SK-MEL-5 (cell line): ENCODE measurements at places on chromosomes 5 and 9. TPM values are rescaled to one million over a fixed set of nuclear protein-coding genes. Genes with fewer than 3 reads are reported as not detected.

GRCh38 chr9:111108946-111109345, 70.7 kb upstream of the LPAR1 start:
- no peak for DNase-seq

DNA sequence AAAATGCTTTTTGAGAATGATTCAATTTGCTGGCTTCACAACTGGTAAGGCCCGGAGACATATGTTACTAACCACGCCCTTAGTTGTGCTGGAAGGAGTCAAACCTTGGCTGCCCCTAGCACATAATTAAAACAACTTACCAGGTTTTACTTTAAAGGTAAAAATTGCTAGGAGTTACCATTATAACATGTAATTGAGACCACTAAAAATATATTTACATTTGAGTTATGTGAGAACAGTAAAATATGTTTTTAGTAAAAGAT, 435.6 kb upstream of the CDH9 start:
- peak; percentile 39 for DNase-seq

DNA sequence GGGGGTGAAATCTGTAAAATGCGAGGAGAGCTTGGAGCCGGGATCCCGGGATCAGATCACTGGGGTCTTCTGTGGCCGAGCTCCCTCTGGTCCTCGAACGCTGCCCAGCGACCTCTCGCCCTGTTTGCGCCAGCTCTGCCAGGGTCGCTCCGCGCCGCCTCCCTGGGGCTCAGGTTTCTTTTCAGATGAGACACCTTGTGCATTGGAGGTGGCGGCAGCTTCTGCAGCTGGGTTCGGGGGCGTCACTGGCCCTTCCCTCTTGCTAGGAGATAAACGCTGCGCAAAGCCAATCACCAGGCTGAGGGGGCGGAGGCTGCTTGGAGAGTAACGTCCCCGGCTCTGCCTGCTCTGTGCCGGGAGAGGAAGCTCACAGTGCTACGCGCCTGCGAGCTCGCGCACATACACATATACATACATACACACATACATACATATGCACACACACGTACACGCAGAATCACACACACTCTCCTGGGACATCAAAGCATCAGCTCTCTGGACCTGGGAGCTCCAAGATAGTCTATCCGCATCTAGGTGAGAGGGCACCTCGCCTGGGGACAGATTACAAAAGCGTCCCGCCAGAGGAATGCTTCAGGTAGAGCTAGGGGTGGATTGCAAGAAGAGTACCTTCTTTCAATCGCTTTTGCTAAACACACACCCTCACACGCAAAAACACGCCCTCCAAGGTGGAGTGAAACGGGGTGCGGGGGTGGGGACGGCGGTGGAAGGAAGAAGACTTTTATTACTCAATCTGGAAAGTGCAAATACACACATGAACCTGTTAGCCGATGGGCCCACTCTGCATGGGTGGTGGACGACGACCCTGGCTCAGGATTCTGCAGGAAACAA, at the start of gene ST8SIA4:
Gene ST8SIA4 (minus strand): TSS at position 244 of the 849 bp plus-strand sequence. CDS start 327 bp downstream, outside the sequence.
- DNase-seq = peak; percentile 82

- DNase-seq = peak; percentile 68
Measured at GRCh38 chr9:17824191-17824590, 245.3 kb downstream of the SH3GL2 start.

- peak; percentile 31 for DNase-seq
Measured at GRCh38 chr5:2750758-2751464, 566 bp downstream of the IRX2 start.

DNA sequence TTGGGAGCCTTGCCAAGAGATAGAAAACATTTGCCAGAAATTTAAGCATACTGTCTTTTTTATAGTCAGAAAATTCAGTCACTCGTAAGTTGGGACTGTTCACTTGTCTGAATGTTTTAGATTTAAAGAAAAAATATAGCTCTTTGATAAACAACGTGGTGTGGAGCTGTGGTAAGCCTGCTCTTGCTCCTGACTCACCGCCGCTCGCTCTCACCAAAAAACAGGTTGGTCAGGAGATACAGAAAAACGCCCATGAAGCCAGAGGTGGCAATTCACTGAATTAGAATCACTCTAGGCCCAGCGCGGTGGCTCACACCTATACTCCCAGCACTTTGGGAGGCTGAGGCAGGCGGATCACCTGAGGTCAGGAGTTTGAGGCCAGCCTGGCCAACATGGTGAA, 6.2 kb downstream of the LNPEP start:
- DNase-seq = no peak

DNA sequence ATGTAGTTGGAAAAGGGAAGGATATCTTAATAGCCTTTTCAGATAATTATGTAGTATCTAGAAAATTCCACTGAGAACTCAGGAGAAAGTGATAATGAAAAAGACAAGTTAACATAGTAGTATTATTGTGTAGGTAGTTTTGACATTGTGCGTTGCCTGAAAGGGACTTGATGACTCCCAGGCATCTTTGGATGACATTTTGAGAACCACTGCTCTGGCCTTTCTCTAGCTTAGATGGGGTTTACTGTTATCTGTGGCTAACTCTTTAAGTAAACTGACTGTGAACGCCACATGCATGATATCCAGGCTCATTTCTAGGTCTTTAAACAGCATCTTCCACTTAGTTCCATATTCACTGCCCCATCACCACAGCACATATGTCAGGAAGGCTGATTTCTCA, 14.4 kb upstream of the FYB1 start:
- DNase-seq = no peak

DNA sequence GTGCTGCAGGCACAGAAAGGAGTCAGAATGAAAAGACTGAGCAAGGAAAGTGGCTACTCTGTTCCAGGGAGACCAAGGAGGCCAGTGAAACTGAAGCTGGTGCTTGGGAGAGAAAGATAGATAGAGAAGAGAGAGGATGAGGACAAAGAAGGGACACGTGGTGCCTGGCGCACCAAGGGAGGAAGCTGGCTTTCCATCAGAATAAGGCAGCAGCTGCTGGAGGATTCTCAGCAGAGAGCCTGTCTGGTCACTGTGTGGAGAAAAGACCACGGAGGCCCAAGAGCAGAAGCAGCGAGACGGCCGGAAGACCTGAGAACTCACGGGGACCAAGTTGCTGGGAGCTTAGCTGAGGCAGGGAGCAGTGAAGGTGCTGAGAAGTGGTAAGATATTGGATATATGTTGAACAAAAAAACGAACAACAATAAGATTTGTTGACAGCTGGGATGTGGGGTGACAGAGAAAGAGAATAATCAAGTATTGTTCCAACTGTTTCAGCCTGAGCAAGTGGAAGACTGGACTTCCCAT, 116.1 kb downstream of the SEMA5A start:
- no peak for DNase-seq

- DNase-seq = no peak
Measured at GRCh38 chr9:121888438-121888775, 204.7 kb downstream of the TTLL11 start.

DNA sequence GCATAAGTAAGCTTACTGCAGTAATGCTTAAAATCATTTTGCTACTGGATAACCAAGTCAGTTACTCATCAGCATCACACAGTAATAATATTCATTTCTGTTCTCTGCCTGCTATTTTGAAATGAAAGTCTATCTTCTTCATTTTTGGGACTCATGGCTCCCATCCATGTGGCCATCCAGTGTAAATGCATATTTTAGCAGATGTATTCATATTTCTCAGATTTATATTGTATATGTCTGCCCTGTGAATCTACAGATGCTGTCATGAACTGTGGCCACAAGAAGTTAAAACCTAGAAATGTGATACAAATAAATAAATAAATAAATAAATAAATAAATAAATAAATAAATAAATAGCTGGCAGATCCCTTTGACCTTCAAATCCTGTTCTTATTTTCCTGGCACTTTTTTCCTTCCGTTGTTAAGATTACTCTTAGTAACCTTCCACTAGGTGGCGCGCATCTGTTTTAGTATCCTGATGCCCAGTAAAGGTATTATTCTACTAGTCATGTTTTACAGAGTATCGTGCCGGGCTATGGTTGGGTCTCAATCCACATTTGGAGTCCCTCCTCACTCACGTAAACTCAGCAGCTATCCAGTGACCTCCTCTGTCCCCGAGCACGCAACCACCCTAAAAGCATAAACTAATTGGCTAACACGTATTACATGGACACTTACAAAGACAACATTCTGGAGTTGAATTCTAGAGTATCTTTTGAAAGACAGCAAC, 79.2 kb upstream of the IL7R start:
- peak; percentile 94 for DNase-seq

DNA sequence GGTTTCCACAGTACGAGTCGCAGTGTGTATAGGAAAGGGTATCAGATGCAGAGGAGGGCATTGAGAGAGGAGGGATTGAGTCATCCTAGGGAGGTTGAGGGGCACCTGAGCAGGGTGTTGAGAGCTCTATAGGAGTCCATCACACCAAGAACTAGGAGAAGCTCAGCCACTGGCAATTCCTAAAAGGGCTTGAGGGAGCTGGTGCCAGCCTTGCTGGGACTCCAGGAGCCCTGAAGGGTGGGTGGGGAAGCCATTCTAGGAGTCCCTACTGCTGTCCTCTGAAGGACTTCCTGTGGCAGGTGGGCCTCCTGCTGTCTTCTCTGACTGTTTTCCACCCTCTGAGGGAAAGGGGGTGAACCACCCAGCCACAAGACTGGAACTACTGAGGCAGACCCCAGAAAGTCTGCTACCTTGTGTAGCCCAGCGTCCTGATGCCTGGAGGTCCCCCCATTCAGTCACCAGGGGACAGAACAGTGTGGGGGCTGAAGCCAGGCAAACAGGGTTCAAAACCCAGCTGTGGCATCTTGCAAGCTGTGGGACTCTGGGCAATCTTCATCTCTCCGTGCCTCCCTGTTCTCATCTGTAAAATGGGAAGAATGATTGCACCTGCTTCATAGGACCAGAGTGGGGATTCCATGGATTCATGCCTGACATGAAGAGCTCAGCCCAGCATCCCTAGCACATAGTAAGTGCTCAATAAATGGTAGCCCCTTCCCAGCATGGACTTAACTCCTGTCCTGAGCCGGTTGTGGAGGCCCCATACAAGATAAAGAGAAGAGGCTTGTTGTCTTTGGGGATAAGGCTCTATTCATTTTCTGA, 149.5 kb downstream of the C9orf50 start:
- DNase-seq = no peak

DNA sequence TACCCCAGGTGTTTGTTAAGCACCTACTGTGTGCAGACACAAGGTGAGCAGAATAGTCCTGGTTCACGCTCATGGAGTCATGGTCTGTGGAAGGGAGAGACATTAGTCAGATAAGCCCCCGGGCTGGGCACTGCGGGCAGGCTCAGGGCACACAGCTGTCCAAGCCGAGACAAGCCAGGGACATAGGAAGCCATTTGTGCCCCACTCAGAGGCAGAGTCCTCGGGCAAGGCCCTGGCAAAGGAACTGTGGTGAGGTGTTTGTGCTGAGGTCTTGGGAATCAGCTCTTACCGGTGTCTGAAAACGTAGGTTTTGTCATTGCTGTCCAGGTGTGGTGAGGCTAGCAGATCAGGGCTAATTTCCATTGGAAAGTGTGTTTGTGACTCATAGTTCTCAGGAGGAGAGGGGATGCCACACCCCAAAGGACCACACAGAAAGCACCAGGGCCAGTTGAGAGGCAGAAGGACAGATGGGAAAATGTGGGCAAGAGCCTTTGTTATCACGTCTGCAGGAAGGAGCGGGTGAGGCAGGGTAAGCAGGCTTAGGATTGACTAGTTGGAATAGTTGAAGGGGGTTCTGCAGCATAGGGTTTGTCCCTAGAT, 46.1 kb upstream of the NEURL1B start:
- no peak for DNase-seq

SHISAL2B gene
- not detected in 2 replicates for total RNA-seq

TCF7 gene
- total RNA-seq = 3.1 and 4.7 TPM in 2 replicates

TMEFF1 gene
- 0.45 and 4.3 TPM in 2 replicates for total RNA-seq

LPCAT1 gene
- total RNA-seq = 47.5 and 50.6 TPM in 2 replicates

TEX10 gene
- 61.5 and 64.9 TPM in 2 replicates for total RNA-seq

IFNA21 gene
- total RNA-seq = not detected in 2 replicates

RUFY1 gene
- total RNA-seq = 15.7 and 21.8 TPM in 2 replicates
